ENCODE measurements at places on chromosomes 16 and 17. TPM values are rescaled to one million over a fixed set of nuclear protein-coding genes. Genes with fewer than 3 reads are reported as not detected.

DNA sequence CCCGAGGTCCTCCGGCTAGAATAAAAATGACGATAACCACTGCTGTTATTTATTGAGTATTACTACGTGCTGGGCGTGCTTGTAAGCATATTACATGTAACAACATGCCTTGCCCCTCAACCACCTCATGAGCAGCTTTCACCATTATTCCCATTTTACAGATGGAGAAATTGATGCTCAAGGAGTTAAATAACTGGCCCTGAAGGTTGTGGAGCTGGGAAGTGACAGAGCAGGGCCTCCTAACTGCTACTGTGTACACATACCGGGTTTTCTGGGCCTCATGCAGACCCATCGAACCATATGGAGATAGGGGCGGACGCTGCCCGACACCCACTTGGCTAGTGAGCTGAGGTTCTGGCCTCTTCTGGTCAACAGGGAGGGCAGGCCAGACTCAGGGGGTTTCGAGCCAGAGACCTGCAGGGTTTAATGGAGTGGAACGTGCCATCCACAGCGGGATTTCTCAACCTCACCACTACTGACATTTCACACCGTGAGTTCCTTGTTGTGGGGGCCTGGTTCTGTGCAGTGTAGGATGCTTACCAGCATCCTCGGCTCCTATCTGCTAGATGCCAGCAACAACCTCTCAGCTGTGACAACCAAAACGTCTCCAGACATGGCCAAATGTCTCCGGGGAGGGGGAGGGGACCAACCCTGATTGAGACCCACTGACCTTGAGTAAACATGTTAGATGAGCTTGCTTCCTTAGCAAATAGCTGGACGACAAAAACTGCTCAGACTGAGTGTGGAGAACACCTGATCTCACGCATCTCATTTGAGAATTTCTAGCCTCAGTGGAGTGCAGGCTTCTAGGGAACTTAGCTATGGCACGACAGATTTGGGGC lies 432.0 kb downstream of the SLC39A11 start:
- DNase-seq: no peak

The NAGS gene
- 0.09 TPM for total RNA-seq

The SOX8 gene
- 0.17 TPM for total RNA-seq

- no peak for DNase-seq
These were observed 8.4 kb downstream of the YWHAE start for GRCh38 chr17:1391577-1391976.

DNA sequence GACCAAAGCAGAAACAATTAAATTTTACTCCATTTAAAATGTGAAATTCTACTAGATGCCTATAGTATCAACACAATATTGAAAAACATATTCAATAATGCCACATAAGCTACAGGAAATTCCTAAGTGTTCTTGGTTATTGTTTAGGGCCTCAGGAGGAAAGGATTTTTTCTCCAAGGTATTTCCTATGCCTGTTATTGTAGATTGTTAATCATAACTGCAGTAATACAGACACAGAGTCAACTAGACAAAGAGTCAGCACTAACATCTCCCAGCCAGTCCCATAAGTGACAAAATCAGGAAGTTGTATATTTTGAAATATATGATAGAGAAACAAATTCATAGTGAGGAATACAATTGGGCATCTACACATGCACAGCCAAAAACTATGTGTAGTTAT lies 782.7 kb upstream of the KIF2B start:
- no peak for DNase-seq

DNA sequence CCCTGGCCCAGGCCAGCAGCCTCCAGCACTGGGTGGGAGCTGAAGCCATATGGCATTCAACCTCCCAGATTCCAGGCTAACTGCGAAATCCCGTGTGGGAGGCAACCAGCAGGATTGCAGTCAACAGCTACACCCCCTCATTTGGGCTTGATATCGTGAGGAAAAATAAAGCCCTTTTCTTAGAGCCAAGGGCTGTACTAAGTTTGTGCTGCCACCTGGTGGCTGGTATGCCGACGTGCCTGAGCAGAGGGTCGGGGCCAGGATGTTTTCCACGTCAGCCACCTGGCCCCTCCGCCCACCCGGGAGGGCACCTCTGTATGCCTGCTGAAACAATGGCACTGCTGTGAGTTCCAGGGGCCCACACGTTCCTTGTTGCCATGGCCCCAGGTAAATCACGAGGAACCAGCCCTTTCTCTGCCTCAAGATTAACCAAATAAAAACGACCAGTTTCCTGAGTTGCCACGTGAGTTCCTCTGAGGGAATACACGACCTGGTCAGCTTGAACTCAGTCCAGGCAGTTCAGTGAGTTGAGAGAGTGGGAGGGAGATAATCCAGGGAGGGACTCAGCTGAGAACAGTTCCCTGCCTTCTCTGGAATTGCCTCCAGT lies 9.0 kb downstream of the TMEM98 start:
- peak; percentile 75 for DNase-seq

Data from Daoy (cell line).